KBM-7 (cell line): ENCODE measurements at places on chromosomes 11 and 22.
A peak's percentile ranks its signal among the peaks of the same experiment; 100 is the strongest.

DNA sequence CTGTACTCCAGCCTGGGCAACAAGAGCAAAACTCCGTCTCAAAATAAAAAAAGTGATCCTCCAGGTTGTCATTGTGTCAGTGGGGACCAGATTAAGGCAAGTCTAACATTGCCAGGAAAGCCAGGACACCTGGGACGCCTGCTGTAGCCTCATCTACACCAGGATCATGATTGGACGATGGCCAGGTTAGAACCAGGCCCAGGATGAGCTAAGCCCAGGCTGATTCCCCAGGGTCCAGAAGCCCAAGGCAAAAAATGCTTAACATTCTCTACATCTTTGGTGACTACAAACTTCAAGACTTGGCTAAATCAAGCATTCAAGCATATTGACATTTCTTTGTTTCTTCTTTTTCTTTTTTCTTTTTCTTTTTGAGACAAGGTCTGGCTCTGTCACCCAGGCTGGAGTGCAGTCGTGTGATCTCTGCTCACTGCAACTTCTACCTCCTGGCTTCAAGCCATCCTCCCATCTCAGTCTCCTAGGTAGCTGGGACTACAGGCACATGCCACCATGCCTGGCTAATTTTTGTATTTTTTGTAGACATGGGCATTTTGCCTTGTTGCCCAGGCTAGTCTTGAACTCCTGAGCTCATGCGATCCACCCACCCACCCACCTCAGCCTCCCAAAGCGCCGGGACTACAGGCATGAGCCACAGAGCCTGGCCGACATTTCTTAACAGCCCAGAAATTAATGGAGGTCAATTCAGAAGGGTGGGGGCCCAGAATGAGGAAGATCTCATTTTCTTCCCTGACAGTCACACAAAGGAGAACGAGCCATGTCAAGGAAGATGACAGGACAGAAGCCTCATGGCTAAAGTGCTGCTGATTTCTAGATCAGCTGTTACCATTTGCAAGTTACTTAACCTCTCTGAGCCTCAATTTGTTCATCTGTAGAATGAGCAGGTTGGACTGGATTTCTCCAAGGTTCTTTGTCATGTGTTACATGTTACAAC lies 12.5 kb upstream of the PTPRJ start:
- DNase-seq: no peak

DNA sequence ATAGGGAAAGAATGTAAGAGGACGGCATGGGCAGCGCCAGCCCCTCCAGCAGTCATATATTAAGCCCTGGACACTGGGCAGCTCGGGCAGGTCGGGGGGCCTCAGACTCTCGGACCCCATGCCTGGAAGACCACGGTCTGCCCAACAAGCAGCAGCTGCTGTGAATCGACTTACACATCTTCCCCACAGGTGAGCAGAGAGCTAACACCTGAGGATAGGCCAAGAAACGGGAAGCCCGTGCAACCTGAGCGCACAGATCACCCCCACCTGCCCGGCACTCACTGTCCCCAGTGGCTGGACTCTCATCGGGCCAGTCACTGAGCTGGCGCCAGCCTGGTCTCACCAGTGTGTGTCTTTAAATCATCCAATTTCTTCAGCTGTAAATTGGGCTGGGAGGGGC lies 4.7 kb upstream of the TCF20 start:
- no peak for DNase-seq

- DNase-seq: peak; percentile 32
These were observed 33.7 kb upstream of the SLC17A6 start for GRCh38 chr11:22304337-22304961.

GRCh38 chr11:133041928-133042882 lies 490.1 kb downstream of the OPCML start:
- no peak for DNase-seq
